ENCODE measurements at places on chromosomes 13 and 19. TPM values are rescaled to one million over a fixed set of nuclear protein-coding genes. Genes with fewer than 3 reads are reported as not detected.
A peak's percentile ranks its signal among the peaks of the same experiment; 100 is the strongest.

DNA sequence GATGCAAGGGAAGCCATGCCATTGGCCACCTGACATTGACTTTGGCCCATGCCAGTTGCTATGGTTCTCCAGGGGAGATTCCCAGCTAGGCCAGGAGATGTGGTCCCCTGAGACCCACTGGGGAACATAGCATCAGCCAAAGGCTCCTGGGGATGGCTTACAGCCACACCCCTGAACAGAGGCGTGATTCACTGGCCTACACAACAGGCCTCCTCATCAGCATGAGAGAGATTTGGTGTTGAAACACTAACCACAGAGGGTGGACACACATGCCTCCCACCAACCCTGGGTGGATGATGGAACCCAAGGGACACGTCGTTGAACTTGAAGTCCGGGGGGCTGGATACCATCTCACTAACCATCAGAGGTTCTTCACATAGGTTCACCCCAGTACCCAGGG is 14.4 kb downstream of the IQCN start:
- DNase-seq = no peak

DNA sequence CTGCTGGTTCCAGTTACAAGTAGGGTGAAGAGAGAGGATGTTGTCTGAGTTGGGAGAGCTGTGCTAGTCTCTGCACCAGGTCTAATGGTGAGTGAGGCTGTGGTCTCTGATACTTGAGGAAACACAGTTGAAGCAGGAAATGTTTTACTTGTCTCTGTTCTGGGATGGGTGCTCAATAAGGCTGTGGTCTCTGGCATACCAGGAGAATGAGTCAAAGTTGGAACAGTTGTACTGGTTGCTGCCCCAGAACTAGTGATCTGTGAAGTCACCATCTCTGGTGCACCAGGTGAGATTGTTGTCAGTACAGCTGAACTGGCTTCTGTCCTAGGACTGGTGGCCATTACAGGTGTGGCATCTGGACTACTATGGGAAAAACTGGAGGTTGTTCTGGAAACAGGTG is 74.7 kb downstream of the MUC16 start:
- no peak for DNase-seq

ANKRD10 gene
- 52.5 TPM for polyA plus RNA-seq

DNA sequence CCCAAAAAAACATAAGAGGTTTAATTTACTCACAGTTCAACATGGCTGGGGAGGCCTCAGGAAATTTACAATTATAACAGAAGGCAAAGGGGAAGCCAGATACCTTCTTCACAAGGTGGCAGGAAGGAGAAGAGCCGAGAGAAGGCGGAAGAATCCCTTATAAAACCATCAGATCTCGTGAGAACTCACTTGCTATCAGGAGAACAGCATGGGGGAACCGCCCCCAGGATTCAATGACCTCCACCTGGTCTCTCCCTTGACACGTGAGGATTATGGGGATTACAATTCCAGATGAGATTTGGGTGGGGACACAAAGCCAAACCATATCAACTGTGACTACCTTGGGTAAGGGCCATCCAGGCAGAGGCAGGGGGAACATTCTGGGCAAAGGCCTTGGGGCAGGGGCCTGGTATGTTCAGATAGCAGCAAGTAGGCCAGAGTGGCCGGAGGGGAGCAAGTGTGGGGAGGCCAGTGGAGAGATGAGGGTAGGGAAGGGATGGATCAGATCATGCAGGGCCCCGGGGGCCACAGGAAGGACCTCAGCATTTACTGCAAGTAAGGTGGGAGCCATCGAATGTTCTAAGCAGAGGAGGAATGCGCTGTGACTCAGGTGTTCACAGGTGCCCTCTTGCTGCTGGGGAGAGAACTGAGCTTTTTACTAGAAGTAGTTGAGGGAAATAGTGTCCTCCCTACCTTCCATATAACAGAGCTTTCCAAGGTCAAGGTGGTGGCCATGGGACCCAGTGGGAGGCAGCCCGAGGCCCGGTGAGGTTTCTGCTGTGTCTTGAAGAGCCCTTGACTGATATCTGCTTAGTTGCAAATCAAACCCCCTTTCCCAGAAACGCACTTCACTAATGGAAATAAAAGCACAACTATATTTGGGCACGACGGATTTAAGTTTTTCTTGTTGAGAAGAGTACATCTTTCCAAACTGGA is 18.0 kb downstream of the RAB3D start:
- DNase-seq = no peak

DNA sequence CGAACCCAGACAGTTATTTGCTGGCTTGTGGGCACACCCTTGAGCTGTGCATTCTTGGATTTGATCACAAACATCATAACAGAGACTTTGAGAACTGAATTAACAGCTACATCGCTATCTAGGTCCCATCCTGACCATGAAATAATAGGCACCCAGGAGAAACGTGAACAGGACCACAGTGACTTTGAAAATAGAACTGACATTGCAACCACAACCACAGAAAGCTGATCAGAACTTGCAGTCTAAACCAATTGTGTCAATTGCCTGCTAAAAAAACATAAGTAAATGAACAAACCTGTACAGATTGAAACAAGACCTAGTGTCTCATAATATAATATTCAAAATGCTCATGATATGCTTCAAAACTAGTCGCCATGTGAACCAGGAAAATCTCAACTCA is 18.3 kb upstream of the KATNAL1 start:
- no peak for DNase-seq

PGPEP1 gene
- polyA plus RNA-seq = 30.4 TPM

GRCh38 chr19:6086068-6086788 is 24.1 kb downstream of the RFX2 start:
- DNase-seq = no peak

ERFL gene
- polyA plus RNA-seq = 0.56 TPM

DNA sequence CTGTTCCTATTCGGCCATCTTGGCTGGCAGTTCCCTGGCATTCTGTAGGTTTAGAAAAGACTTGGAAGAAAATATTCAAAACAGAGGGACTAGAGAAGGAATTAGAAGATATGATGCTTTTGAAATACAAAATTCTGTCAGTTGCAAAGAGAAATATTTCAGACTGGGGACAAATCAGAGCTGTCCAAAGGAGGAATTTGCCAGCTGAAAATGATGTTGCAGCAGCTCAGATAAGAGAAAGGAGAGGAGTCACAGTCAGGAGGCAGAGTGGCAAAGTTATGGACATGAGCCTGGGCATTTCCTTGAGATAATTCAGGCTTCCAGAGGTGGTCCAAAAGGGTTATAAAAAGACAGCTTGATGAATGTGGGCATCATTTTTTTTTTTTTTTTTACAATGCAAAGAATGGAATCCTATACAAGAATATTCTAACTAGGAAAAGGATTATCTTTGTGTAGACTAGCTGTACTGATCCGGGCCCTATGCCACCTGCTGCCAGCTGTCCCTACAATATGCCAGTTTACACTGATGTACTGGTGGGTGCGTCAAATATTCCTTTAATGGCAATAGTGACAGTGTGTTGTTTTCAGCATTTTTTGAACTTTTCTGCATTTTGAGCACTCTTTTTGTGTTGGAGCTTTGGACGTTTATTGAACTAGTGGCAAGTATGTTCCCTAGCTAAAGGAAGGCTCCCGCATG is 31.8 kb upstream of the CBY2 start:
- no peak for DNase-seq

DNA sequence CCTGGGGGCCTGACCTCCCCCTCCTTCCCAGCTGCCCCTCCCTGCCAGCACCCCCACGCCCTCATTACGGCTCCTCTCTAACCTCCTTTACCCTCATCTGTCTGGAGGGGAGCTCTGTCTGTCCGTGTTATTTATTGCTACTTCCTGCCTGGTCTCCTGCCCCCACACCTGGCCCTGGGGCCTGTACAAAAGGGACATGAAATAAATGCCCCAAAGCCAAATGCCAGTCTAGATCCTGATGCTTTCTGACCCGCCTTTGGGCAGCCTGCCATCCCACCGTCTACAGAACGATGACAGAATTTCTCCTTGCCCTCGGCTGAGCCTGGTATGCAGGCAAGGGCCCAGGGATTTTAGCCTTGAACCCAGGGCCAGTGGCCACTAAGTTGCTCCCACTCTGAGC is 15.4 kb upstream of the CD22 start:
- no peak for DNase-seq

ZNF492 gene
- not detected for polyA plus RNA-seq

CBY2 gene
- 2.2 TPM for polyA plus RNA-seq

- no peak for DNase-seq
Measured at GRCh38 chr13:57582032-57582431, 49.5 kb upstream of the PCDH17 start.

- no peak for DNase-seq
Measured at GRCh38 chr19:17406046-17406886, 836 bp upstream of the BST2 start.

DNA sequence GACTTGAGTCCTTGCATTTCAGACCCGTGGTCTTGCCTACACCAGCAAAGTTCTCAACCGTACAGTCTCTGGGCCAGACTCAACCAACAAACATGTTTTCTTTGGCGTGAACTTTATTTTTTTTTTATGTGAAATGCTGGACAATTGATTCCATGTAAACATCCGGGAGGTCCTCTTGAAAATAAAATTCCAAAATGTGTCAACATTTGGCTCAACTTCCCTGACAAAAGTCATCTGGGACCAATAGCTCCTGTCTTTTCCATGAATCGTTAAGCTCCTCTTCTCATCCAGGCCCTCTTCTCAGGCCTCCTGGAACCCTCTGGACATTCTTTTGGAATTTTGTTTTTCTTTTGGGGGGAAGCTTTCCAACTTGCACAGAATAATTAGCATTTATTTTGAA is 2.7 kb downstream of the ALDH16A1 start:
- DNase-seq = no peak

MED16 gene
- polyA plus RNA-seq = 95.1 TPM

DNA sequence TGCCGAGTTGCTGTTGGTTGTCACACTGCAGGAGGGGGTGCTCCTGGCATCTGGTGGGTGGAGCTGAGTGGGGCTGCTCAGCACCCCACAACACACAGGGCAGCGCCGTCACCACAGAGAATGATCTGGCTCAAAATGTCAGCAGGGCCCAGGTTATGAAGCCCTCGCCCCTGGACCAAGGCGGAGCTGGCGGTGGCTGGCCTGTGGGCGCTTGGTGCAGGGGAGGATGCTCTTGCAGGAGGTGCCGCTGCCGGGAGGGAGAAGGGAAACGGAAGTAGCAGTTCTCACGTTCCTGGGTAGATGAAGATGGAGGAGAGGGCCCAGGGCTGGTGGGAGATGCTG is 14.2 kb upstream of the LENG8 start:
- DNase-seq = no peak

DNA sequence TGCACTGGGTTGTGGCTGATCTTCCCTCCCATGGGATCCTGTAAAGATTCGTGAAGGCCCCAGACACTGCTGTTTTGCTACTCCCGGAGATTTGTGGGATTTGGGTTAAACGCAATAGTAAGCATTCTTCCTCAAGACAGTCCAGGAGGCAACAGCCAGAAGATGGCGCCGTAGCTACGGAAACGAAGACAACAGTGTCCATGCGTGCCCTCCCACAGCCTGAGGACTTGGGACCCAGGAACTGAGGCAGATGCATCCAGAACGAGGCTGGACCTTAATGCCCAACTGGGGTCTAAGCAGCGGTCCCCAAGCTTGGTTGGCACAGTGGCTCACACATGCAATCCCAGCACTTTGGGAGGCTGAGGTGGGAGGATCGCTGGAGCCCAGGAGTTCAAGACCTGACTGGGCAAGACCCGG is 57.6 kb upstream of the ZNF507 start:
- peak; percentile 34 for DNase-seq

GRCh38 chr13:49610176-49610575 is 18.1 kb upstream of the ARL11 start:
- DNase-seq = peak; percentile 32

PRODH2 gene
- not detected for polyA plus RNA-seq

DNA sequence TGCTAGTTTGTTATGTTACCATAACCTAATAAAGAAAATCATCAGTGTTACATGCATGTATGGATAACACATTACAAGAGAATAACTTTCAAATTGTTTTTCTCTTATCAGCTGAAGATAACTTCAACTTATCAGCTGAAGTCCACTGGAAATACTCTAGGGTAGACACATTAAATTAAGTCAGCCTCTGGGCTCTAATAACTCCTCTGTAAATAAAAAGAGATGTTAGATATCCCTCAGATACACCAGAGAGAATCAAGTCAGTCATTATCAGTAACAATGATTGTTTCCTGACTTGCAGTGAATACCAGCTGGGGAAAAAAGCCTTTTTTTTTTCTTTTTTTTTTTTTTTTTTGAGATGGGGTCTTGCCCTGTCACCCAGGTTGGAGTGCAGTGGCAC is 1.6 kb upstream of the KBTBD7 start:
- DNase-seq = no peak

DNA sequence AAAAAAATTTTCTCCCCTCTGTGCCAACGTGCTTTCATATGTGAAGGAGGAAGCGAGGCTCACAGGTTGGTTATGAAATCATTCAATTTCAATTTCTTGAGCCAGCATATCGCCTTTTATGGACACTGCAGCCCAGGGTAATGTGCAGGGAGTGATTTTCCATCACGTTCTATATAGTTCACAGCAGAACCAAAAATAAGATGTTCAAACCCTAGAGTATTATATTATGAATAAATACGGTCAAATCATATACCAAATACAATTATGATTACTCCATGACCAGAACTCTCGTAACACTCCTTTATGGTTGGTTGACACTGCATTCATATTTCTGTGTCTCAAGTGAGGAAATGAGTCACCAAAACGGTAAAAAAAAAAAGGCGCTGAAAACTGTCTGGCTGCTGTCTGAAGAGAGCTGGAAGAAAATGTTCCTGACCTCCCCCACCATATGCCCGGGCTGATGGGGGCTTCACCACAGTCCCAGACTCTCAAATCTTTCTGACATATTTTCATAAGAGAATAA is 75.8 kb upstream of the UBAC2 start:
- no peak for DNase-seq

GRCh38 chr13:85013006-85013405 is 786.2 kb downstream of the SLITRK6 start:
- DNase-seq = no peak

GRIK5 gene
- polyA plus RNA-seq = 56.5 TPM

SPINT2 gene
- polyA plus RNA-seq = 385 TPM

MTUS2 gene
- polyA plus RNA-seq = 3.2 TPM

DNA sequence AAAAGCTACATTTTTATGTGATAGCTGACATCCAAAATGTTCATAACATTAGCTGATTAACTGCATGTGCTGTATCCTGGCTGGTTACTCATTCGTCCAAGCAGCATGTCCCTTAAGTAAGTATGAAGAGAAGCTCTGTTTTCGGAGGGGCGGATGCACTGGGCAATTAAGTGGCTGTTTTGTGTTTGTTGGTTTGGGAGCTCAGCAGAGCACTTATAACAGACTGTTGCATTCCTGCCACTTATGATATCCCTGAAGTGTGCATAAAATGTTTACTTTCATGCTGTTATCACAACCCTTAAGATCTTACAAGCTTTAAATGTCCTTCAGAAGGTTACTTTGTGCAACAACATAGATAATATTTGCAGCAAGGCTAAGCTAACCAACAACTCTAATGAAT is 264.1 kb downstream of the NALCN start:
- DNase-seq = peak; percentile 25
